ENCODE measurements at places on chromosomes 6 and 20.

DNA sequence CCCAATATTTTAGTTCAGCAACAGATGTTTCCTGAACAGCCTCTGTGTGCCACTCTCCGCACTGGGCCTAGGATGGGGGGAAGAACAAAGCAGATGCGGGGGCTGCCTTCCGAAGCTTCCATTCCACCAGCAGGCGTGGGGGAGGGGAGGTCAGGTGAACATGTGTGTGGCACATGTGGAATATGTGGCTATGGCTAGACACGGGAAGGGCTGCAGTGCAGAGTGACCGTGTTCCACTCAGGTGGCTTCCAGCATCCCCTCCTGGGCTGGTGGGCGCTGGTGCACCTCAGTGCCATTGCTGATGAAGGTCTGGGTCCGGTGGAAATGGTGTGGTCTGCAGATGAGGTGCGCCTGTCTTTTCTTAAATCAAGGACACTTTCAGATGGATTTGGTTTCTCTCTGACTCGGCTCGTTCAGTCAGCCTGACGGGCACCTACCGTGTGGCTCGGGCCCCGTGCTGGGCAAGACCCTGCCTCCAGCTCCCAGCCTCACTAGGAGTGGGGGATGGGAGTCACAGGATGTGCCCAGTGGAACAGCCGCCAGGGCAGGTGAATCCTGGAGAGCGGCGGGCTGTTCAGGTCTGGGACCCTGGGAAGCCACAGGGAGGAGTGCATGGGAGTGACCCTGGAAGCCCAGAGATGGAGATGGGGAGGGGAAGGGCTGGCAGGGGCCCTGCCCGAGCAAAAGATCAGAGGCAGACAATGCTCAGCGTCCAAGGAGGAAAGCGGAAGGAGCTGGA, 111.0 kb downstream of the SYCP2 start:
- no peak for DNase-seq

- DNase-seq: no peak
Observed at GRCh38 chr6:46509063-46509462, 17.8 kb upstream of the RCAN2 start.

DNA sequence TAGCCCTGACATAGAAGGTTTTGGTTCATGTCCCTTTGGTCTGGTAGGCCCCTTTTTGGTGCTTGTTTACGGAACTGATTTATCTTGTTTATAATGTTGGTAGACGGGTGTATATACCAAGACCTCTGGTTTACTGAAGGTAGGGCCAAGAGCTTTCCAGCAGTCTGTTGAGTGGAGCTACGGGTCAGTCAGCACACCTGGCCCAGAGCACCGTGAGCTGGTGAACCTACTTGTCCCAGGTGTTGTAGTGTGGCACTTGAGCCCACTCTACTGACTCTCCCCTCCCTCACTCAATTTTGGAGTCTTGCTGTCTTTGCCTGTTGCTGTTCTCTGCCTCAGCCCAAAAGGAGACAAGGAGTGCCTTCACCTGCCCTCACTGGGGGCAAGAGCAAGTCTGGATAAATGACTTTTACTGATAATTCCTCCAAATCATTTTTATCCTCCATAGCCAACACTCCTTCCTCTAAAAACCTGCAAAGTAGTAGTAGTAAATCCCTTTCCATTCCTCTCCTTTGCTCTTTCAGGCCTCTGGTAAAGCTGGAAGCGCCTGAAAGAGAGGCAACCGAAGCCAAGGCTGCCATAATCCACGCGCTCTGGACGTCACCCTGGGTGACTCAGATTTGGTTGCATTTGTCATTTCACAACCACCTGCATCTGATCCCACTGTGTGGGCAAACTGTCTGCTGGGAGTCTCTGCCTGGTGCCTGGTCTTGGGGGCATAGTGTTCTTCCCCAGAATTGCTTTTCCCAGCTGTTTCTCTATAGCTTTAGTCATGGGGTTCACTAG, 22.2 kb downstream of the RREB1 start:
- no peak for DNase-seq

- DNase-seq: no peak
Observed at GRCh38 chr6:160194808-160195207, 63.8 kb downstream of the SLC22A2 start.

GRCh38 chr20:45985573-45985972, 13.6 kb upstream of the ZNF335 start:
- DNase-seq: no peak

DNA sequence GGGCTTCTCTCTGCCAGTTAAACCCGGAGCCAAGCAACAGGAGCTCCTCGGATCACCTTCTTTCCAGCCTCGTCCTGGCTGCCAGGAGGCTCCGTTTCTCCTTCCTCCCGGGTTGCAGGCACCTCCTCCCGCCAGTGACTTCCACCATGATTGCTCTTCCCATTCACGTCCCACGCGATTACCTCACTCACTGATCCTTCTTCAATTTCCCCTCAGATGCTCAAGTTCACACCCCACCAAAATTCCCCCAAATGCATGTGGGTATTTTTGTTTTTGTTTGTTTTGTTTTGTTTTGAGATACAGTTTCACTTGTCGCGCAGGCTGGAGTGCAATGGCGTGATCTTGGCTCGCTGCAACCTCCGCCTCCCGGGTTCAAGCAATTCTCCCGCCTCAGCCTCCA, 25.1 kb downstream of the KCNQ2 start:
- DNase-seq: no peak

GRCh38 chr20:62345681-62346370, 21.3 kb downstream of the LAMA5 start:
- DNase-seq: no peak

GRCh38 chr20:36666181-36666740, 20.3 kb upstream of the SLA2 start:
- no peak for DNase-seq

DNA sequence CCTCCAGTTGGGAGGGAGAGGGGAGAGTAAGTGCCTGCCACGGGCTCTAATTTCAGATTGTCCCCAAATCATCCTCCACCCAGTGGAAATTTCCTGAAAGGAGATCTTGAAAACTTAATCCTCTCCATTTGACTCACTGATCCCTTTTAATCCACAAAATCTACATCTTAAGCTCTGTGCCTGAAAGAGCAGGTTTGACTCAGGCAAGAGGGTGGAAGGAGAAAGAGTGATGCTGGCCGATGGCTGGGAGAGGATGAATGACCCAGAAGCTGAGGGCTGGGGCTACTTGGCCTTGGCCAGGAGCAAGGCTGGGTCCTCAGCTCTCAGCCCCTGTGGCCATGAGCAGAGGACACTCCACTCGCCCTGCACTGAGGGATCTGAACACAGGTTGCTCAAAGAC, 8.1 kb downstream of the BPIFA2 start:
- DNase-seq: no peak

- DNase-seq: no peak
Observed at GRCh38 chr20:32112841-32113240, 3.3 kb downstream of the TM9SF4 start.

DNA sequence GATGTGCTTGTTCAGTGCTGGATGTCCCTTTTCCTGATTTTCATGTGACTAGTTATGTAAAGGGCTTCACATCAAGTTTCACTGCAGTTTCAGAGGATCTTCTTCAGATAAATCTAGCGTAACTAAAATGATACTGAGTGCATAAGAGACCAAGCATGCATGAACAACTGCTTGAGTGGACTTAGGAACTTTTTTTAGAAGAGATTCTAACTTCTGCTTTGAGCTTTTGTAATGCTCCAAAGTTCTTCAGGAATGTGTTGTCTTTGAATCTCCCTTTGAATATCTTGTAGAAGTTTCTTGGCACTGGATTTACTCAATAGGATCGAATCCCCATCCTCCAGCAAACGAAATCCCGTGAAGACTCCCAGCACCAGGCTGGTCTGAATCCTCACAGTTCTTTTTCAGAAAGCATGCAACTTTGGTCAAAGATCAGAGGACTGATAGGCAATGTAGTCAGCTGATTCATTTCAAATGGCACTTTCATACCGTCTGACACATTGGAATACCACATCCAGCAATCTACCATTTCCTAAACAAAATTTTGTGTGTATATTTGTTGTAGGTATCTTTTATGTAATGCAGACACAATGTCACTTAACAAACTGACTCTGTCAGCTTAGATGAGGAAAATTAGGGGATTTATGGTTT, 33.2 kb downstream of the ENPP1 start:
- DNase-seq: no peak

DNA sequence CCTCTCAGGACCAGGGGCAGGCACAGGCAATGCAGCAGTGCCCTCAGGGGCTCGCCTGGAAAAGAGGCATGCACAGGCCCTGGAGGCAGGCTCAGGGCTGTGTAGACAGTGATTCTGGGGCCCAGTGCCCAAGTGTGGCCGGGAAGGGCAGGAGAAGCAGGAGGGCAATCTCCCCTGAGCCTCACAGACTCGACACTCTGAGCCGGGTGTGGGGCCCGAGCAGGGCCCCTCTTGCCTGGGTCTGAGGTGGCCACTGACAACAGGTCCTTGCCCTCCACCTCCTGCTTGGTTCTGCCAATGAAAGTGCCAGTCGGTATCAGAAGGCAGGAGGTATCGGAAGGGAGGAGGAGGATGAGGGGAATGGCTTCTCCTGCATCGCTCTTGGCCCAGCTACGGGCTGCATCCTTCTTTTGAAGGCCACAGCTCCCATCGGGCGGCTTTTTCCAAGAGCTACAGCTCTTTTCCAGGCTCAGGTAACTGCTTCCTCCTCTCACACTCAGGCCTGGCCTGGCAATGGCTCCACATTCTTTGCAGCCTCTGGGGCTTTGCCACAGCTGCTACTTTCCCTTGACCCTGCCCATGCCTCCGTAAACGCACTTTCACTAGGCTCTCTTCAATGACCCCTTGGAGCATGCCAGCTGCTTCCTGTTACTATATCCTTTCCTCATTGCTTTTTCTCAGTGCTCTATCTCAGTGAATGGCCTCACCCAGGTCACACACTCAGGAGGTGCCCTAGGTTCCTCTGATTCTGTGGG, 24.5 kb downstream of the GABRR2 start:
- no peak for DNase-seq

DNA sequence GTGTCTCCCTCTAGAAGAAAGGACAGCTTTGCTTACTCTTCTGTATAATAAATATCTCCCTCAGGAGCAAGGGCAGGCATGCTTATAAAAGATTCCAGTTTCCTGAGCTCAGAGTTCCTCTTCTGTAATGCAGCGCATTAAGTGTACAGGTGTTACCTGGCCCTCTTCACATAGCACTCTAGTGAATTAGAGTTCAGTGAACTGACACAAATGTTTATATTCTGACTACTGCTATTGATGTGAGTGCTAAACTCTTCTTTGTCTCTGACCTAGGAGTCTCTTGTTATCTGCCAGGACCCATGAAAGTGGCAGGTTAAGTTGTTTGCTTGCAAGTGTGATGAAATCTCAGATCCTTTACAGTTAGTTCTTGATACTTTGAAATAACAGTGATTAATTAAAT, 33.5 kb downstream of the CYB5R4 start:
- no peak for DNase-seq

Data from pulmonary artery endothelial cell (primary cell).